Hepatocyte (in vitro differentiated cells): ENCODE measurements at places on chromosomes 4 and X. TPM values are rescaled to one million over a fixed set of nuclear protein-coding genes. Genes with fewer than 3 reads are reported as not detected.

DNA sequence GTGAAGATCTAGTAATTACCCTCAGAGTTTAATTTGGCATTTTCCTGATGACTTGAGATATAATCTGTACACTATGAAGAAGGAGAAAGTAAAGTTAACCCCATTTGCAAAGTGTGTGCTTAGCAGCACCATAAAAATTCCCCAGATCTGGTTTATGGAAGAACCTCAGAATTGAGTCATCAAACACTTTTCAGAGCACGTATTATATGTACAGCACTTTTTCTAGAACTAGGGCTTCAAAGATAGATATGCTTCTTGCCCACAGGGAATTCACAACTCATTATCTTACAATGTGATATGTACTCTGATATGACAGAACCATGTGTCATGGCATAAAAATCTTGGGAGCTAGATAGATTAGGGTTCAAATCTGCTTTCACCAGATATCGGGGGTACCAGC is 150.9 kb downstream of the SLC10A7 start:
- no peak for DNase-seq

DNA sequence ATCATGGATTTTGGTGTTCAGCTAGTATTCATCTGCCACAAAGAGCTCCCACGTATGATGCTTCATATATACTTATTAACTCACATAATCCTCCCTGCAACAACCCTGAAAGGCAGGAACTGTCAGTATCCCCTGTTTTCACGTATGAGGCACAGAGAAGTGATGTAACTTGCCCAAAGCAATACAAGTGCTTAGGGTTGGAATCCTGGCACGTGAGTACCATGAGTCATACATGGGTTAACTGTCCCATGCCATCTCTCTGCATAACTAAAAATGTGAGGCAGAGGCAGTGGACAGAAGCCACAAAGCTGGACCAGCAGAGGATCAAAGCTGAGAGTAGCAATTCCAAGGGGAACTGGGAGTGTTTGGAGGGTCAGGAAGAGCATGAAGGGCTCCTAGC is 35.7 kb upstream of the EGFL6 start:
- DNase-seq: no peak

- no peak for DNase-seq
Measured at GRCh38 chr4:42050516-42051249, 60.4 kb downstream of the SLC30A9 start.

DNA sequence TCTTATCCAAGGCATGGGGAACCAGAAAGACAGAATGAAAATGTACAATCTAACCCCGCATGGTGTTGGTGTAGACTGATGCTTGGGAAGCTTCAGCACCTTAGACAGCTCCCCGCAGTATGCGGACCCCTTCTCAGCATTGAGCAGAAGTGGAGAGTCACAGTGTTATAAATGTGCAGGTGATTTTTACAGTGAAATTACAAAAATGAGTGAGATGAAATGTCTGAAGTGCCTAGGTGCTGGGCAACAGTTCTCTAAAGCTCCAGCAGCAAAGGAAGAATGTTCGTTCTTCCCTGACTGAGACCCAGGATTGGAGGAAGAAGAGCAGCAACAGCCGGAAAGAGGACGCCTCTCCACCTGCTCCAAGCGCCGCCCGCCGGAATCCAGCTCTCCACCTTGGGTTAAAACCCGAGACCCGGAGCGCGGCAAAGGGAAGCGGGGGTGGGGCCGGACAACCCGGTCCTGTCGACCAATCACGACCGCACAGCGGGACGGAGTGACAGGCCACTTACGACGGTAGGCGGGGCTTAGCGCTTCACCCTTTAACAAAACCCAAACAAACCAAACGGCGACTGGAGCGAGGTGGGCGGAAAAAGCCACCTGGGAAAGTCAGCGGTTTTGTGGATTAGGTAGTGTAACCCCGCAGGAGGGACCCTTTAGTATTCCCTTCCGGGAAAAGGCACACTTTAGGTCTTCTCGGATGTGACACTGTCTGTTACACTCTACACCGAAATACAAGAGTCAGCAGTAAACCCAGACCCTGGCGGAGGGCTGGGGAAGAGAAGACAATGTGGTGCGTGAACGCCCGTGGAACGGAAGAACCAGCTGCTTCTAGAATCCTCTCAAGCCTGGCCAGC is at the start of gene GLRA3:
Gene GLRA3 (minus strand): TSS at position 403 of the 857 bp plus-strand sequence. CDS start 436 bp downstream, outside the sequence.
- DNase-seq: peak; percentile 84

GRCh38 chr4:20624793-20625374 is 75.4 kb upstream of the PACRGL start:
- no peak for DNase-seq

DNA sequence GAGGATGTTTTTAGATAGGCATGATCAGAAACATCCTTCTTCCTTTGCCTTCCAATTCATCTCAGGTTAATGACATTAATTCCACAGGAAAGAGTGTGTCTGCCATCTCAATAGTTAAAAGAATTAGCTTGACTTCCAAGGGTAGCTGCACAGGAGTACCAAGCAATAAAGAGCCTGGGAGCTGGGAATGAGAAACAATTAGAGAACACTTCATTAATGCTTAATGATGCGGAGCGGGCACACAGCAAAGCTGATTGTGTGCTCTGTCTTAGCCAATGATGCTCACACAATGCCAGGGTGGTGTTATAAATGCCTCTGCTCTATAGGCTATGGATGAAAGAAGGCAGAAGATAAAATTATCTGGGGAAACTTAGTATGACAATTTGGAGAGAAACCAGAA is 1052.5 kb upstream of the LCORL start:
- no peak for DNase-seq

DNA sequence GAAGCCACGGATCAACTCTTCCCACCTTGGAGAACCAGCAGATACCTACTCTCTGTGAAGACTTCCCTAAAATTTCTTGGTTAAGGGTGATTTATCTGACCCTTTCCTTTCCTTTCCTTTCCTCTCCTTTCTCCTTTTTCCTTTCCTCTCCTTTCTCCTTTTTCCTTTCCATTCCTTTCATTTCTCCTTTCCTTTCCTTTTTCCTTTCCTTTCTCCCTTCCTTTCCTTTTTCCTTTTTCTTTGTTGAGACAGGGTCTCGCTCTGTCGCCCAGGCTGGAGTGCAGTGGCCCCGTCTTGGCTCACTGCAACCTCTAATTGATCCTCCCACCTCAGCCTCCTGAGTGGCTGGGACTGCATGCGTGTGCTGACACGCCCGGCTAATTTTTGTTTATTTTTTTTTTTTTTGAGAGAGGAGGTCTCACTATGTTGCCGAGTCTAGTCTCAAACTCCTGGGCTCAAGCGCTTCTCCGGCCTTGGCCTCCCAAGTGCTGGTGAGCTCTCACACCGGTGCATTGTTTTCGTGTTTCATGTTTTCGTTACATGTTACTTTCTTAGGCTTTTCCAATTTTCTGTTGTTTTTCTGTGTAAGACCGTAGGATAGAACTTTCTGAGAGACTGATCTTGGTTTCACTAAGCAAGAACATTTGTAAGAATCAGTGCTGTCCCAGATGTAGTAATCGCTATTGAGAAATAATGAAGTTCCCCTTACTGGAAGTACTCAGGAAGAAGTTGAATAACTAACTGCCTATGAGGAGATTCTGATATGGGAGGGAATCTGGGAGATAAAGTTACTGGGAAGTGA is 2.0 kb downstream of the TMEM165 start:
- DNase-seq: peak; percentile 28

- DNase-seq: peak; percentile 19
Measured at GRCh38 chr4:184648054-184648312, 1.3 kb downstream of the CASP3 start.

DNA sequence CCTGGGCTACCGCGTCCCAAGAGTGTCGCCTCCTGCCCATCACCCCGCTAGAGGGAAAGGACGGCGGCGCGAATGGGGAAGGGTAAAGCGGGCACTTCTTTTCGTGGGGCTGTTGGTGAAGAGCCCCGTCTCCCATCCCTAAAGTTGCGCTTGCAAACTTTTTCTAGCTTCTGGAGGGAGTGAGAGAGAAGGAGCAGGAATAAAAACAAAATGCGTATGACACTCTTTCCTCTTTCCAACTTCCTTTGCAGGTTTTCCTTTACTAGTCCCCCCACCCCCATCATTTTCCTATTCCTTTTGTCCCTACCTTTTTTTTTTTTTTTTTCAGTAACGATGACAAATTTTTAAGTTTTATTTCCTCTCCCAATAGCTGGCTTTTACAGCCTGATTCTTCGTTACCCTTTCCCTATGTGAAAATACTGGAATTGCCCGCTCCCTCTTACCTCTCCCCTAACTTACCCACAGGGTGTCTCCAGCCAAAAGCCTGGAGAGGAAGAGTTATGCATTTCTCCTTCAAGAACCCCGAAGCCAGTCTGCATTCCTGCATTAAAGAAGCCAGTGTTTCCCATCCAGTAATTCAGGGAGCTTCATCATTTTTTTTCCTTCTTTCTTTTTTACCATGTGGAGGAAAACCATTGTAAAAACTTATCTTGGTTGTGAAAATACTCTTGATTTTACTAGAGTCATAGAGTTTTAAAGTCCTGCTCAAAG is 613 bp upstream of the ARSJ start:
- no peak for DNase-seq

- peak; percentile 81 for DNase-seq
Measured at GRCh38 chr4:95129821-95130311, 372.1 kb downstream of the BMPR1B start.

DNA sequence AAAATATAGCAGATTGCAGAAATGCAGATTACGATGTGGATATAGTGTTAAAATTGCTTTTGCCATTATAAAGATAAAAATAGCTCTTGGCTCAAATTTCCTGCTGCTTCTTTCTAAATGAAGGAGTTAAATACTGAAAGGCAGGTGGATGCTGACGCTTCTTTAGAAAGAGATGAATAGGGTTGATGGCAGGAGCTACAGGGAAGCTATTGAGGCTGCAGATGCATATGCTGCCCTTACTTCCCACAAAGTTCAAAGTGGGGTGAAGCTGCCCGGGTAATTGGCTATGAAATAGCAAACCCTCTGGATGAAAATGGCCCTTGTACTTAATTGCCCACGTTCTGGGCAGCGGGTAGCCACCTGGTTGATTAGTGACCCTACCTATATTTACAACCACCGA is 379.5 kb downstream of the ZIC3 start:
- DNase-seq: no peak

GRCh38 chr4:69995526-69996016 is at the start of gene STATH:
Gene STATH (plus strand): TSS chr4:69995966. CDS start chr4:69998438, 2,472 bp downstream.
- no peak for DNase-seq

- DNase-seq: no peak
Measured at GRCh38 chr4:90071289-90072235, 55.6 kb upstream of the CCSER1 start.

DNA sequence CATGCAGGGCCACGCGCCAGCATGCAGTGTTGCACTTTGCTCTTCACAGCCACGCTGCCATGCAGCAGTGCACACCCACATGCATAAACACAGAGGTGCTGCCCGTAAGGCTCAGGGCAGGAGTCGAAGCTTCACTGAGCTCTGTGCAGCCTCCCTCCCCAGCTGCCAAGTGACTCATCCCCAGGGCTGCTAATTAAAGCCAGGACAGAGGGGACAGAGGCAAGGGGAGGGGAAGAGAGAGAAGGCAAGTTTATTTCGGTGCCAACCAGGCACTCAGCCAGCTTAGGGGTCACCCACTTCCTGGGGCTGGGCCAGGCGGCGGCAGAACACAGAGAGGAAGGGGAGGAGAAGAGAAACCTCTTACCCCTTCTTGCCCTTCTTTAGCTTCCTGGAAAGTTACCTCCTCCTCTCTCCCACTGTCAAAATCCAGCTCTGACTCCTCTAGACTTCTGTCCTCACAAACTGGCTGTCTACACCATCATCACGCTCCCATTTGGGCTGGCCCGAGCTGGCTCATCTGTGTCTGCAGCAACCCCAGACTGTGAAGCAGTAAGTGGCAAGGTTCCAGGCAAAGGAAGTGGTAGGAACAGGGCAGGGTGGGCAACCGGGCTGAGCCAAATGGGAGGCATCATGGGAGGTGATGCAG is 6.2 kb upstream of the IQSEC2 start:
- DNase-seq: peak; percentile 60

DNA sequence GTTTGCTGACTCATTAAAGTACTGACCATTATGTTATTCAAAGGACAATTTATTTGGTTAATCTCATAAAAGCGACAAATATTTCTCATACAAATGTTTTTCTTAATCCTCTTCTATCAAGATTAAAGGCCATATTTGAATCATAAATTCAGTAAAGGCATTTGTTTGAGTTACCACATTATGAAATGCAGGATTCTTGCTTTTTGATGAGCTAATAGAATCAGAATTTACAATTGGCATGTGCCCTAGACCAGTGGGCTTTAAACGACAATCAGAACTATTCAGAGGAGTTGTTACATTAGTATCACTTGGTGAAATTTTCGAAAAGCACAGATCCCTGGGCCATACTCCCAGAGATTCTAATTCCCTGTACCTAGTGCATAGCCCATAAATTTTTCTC is 55.3 kb downstream of the KLHL4 start:
- DNase-seq: no peak

GRCh38 chrX:13387666-13388494 is 68.0 kb upstream of the ATXN3L start:
- no peak for DNase-seq

- DNase-seq: peak; percentile 80
Measured at GRCh38 chrX:153474718-153475117, 4.3 kb upstream of the HAUS7 start.

- DNase-seq: no peak
Measured at GRCh38 chrX:53717205-53717604, 30.7 kb upstream of the HUWE1 start.

DNA sequence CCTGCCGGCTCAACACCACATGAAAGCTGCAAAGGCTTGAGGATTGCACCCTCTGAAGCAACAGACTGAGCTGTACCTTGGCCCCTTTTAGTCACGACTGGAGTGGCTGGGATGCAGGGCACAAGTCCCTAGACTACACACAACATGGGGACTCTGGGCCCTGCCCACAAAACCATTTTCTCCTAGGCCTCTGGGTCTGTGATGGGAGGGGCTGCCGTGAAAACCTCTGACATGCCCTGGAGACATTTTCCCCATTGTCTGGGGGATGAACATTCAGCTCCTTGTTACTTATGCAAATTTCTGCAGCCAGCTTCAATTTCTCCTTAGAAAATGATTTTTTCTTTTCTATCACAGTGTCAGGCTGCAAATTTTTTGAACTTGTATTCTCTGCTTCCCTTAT is 123.5 kb upstream of the SMARCAD1 start:
- no peak for DNase-seq

DNA sequence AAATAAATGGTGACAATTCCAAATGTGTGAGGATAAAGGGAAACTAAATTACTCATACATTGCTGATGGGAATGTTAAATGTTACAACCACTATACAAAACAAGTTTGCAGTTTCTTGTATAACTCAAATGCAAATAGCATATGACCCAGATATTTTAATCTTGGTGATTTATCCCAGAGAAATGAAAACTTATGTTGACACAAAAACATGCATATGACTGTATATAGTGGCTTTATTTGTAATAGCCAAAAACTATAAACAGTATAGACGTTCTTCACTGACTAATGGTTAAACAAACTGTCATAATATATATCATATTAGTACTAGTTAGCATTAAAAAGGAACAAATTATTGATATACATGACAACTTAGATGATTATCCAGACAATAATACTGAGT is 619.2 kb downstream of the PDHA2 start:
- DNase-seq: no peak

Gene DCAF4L1
- not detected in 2 replicates for polyA plus RNA-seq

Gene MAGEC1
- not detected in 2 replicates for polyA plus RNA-seq

Gene PASD1
- not detected in 2 replicates for polyA plus RNA-seq

Gene RTL3
- not detected in 2 replicates for polyA plus RNA-seq

Gene MAGEA1
- polyA plus RNA-seq: not detected in 2 replicates

Gene GPR50
- 0.07 and 0.39 TPM in 2 replicates for polyA plus RNA-seq

Gene TFDP3
- not detected in 2 replicates for polyA plus RNA-seq

Gene POLN
- polyA plus RNA-seq: 1.7 and 3.0 TPM in 2 replicates

Gene ASB12
- 0.35 and 0.48 TPM in 2 replicates for polyA plus RNA-seq
